ENCODE measurements at places on chromosomes 2 and 18.

DNA sequence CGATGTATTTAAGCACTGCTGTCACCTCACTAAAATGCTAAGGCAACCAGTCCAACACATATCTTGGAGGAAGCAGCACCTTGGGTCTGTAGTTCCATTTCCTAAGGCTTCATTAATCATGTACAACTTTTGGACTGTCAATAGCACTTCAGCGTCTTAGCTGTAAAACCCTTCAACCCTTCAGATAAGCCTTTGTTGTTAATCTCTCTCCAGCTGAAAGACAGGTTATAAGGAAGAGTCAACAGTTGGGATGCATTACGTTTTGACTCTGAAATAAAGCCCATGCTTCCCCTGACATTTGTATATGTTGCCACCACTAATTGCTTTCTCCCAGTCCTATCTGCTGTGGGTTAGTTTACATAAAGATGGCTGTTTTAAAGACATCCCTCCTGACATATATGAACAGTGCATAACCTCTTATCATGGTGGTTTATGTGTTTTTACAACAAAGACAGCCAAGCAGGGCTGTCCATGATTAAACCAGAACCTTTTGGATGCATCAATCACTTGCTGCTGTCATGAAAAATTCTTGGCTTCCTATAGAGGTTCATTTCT, 81.5 kb downstream of the EPHA4 start:
- no peak for DNase-seq

GRCh38 chr2:37300578-37300977, 24.1 kb downstream of the PRKD3 start:
- DNase-seq: no peak

GRCh38 chr18:74571895-74572680, 25.6 kb upstream of the ZNF407 start:
- DNase-seq: no peak

GRCh38 chr2:166449439-166449838, 44.6 kb downstream of the SCN7A start:
- DNase-seq: no peak

- DNase-seq: no peak
Measured at GRCh38 chr18:45962866-45963265, 4.3 kb downstream of the EPG5 start.

- no peak for DNase-seq
Measured at GRCh38 chr2:37581433-37581832, 90.0 kb downstream of the CDC42EP3 start.

DNA sequence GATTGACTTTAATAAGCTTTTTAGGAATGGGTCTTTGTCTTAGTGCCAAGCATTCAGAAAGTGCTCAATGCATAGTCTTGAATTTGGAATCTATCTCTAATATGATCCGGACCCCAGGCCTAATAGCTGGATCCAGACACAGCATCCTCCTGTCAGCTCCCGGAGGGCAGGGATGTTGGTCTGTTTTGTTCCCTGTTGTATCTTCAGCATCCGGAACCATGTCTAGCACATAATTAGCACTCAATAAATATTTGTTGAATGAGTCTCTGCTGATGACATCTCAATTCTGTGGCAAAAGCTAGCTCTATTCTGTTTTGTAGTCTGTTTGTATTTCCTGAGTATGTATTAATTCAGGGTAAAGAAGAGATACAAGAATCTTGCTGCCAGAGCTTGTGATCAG, 169.1 kb downstream of the DCDC2C start:
- DNase-seq: no peak

DNA sequence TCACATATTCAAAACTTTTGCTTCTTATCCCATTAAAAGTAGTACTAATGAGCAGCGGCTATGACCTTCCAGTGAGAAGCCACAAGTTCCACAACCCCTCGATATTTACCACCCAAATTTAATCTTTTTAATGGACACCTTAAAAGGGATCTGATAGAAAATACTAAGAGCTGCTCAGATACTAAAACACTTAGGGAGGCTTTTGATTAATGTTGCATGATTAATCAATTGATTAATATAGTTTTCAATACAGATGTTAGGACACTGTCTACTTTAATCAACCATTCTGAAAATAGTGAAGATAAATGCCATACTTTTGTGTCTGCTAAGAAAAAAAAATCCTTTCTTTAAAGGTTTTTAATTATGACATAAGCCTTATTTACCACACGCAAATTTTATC, 1312.8 kb upstream of the ACVR2A start:
- DNase-seq: no peak

DNA sequence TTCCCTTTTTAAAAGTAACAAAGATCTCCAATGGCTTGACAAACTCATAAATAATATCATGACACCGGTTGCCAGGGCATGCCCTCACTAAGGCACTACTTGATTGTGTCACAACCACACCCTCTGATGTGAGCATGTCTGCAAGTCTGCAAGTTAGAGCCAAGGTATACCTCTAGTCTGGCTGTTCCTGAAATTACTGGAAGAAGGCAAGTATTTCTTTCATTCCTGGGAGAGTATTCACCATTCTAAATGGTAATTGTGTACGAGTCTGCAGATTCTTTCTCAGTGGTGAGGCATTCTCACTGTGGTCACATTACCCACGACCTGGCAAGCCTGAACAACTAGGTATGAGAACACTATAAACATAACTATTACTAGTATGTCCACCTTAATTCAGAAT, 25.7 kb upstream of the RNU4ATAC start:
- DNase-seq: no peak

- no peak for DNase-seq
Measured at GRCh38 chr2:19753818-19754217, 148.0 kb downstream of the TTC32 start.

DNA sequence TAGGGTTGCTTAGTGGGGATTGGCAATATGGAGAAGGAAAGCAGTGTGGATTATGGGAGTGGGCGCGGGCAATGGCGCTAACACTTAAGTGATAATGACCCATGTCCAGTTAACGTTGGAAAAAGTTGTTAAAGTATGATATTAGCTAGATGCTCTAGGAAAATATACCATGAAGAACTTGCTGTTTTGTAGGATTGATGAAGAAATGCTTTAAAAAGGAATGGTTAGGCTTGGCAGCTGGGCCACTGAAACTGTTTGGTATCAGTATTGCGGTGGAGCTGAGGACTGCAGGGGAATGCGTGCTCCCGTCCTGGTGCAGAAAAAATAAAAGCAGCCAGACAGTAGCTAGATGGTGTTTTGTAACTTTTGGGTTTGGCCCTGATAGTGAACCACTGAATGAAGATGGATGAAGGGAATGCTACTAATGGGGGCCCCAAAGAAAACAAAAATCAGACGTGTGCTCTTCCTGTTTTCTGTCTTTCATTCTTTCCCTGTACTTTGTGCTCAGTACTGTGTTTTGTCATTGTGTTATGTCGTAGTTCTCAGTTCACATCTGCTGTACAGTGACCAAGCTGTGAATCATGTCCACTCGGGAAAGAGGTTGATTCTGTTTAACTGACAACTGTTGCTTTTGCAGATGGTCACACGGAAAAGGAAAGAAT, 999 bp downstream of the INSIG2 start:
- no peak for DNase-seq

DNA sequence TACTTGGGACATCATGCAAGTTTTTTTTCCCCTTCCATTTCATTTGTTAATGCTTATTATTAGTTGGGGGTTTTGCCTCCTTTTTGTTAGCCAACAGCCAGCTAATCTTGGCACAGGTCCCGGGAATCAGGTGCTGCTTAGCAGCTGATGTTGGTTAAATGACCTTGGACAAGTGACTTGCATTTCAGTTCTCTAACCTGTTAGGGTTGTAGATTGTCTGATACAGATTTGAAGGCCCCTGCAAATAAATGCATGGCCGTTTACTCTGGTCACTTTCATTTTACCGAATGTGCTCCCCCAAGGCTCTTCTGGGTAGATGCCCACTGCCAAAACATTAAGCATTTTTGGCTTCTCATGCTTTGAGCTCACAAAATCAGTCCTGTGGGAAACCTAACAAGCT, 120.9 kb downstream of the SPTBN1 start:
- no peak for DNase-seq

DNA sequence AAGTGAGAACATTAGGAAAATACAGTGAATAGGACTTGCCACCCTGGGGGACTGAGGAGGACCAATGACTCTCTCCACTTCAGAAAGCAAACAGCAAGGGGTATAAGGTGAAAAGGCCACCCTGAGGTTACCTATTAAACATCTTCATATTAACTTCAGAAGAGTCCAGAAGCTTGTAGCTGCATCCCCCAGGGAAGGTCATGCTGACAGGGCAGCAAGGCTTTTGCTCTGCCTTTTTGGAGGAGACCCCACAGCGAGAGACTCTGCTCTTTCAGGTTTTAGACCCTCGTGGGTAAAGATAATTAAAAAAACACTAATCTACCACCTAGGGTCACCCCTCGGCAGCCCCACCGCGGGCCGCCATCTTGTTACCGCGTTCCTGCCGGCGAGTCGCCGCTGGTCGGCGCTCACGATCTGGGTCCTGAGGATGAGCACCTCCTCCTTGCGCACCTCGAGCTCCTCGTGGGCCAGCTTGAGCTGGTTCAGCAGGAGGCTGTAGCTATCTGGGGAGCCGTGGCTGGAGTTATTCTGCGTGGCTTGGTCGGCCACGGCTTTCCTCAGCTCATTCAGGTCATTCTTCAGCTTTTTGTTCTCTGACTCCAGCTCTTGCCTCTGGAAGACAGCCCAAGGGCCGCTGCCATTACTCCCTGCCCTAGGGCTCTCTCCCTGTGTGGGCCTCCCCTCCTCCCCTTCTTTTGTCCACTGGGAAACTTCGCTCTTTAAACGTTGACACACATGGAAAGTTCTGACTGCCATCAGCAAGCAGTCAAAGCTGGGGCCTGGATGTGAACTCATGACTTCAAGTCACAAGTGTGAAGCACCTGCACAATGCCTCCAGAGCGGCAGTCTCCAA, 50.7 kb upstream of the ACAA2 start:
- DNase-seq: no peak

DNA sequence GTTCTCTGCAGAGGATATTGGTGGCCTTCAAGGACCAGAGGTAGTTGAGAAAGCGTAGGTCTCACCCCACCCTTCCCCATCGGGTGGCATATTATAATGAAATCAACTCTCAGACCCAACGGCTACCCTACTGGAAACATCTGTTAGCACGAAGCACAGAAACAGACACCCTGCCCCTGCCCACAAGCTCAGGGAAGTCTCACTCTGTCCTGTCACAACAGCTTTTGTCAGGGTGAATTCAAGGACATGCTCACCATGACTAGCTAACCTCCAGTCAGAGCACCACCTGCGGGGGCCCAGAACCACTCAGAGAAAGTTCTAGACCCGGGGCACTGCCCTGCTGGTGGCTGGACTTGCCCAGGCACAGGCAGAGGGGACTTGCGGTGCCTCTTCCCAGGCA, 3.5 kb upstream of the B3GNT7 start:
- DNase-seq: no peak

DNA sequence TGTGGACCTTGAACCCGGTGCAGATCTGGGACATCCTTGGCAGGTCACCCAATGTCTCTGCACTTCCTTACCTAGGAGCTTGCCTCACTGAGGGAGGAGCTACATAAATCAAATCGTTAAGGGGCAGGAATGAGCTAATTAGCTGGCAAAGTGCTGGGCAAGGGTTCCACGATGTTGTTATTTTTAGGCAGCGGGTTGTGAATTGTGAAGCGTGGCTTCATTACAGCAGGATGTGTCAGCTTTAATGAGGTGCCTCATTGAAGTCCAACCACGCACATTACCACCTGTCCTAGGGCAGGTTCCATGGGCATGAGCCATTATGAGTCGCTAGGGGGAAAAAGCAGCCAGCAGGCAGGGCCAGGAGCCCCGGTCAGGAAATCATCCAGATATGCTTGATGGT, 127.0 kb upstream of the AGAP1 start:
- no peak for DNase-seq

GRCh38 chr2:223050900-223051504, 988 bp upstream of the KCNE4 start:
- no peak for DNase-seq

DNA sequence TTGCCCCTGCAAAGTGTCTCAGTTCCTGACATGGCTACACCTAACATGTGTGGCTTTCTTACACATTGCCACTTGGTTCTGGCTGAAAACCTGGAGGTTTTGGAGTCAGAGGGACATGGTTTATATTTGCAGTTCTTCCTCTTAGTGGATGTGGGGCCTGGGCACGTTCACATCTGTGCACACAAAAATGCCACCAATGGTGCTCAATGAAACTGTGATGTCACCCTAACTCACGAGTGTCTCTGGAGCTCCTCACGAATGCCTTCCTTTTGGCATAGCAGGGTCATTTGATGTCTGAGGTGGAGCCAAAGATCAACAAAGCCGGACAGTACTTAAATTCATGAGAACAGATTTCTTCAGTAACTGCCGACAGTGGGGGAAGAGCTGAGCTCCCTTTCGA, 231.7 kb upstream of the HS6ST1 start:
- no peak for DNase-seq

- no peak for DNase-seq
Measured at GRCh38 chr2:96092951-96093350, 23.4 kb downstream of the ADRA2B start.

GRCh38 chr2:225889452-225889851, 489.9 kb downstream of the NYAP2 start:
- no peak for DNase-seq

DNA sequence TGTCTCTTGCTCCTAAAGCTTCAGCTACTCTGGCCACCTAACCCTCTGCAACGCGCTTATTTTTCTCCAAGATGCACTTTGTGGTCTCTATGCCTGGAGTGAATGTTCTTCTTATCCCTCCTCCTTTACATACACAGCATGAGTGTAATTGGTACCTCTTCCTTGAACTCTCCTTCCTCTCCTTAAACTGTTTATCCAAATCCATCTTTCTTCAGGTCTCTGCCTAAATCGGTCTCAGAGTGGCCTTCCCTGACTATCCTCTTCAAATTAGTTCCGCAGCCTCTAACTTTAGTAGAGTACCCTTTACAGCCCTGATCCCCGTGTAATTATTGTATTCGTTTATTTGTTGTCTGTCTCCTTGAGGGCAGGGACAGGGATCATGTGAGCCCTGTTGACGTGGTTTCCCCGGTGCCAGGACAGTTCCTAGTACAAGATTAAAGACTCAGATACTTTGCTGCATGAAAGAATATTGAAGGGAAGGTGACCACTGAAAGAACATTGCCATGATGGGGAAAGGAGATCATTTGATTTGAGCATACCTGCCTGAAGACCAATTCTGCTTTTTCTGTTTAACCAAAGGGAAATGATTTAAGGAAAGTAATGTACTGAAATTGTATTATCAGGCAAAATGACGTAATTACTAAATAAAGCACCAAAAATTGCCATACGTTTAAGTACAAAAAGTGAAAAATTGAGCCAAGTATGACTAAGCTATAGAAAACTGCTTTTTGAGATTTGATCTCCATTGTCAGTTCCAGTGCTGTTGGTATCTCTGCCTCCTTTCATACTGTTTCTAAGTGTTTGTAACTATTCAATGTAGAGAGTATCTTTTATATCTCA, 1.2 kb downstream of the CNOT9 start:
- no peak for DNase-seq

GRCh38 chr2:209334188-209335017, 89.4 kb upstream of the MAP2 start:
- DNase-seq: no peak

- no peak for DNase-seq
Measured at GRCh38 chr2:4190548-4190947, 487.2 kb downstream of the DCDC2C start.
